ENCODE measurements at places on chromosomes 7 and 10.

- no peaks in the 10 kb centered on the region for H3K36me3 ChIP-seq
- H3K4me3 ChIP-seq, result no peak overlapping the region
- H3K4me1 ChIP-seq, result peaks cover 11% of the 10 kb centered on the region
- no peak for DNase-seq
These were observed 107.9 kb downstream of the JCAD start for GRCh38 chr10:29951441-29951931.

GRCh38 chr10:22366435-22366703, 21.1 kb downstream of the SPAG6 start:
- DNase-seq, result no peak
- no peak overlapping the region for H3K27ac ChIP-seq
- no peak overlapping the region for H3K4me3 ChIP-seq
- no peaks in the 10 kb centered on the region for H3K4me1 ChIP-seq

DNA sequence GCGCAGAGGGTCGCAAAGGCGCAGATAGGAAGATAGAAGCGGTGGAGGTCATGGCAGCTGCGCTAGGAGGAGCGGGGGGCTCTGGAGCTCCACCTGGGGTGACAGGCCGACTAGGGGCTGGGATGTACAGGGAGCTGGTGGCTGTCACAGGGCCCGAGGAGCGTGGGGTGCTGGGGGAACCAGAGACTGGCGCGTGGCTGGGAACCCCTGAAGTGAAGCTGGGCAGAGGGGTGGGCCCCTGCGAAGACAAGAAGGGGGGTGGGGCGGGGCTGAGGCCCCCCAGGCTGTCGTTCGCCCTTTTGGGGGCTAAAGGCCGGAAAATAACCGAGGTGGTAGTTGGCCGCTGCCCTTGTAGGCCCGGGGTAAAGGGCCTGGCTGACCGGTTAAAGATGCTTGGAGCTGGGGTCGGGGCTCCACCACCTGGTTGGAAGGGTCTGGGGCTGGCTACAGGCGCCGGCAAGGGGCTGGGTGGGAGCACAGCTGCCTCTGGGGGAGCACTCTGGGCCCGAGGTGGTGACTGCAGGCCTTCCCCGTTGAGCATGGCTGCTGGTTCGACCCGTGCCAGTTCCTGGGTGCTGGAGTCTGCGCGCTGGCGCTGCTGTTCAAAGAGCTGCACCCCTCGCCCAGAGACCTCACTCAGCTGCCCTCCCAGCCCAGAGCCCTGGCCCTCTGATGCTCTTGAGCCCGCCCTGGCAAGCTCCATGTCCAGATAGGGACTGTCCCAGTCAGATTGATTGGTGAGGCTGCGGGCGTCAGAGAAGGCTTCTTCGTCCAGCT, 6.8 kb upstream of the MYOZ1 start:
- H3K4me1 ChIP-seq, result 0 out of 2 replicates have a peak, but pooled peaks cover 4% of the 10 kb centered on the region
- peak; percentile 70 for DNase-seq
- peak overlapping the region; percentile 79 for H3K4me3 ChIP-seq
- H3K27me3 ChIP-seq, result no peaks in the 10 kb centered on the region
- H3K27ac ChIP-seq, result peak overlapping the region; percentile 81
- H3K36me3 ChIP-seq, result no peaks in the 10 kb centered on the region

GRCh38 chr10:122981066-122981464, 864 bp downstream of the PSTK start:
- H3K4me3 ChIP-seq, result peak overlapping the region; percentile 76
- peaks cover 6% of the 10 kb centered on the region for H3K36me3 ChIP-seq
- H3K4me1 ChIP-seq, result peaks cover 4% of the 10 kb centered on the region
- H3K27me3 ChIP-seq, result no peaks in the 10 kb centered on the region
- peak overlapping the region; percentile 86 for H3K27ac ChIP-seq

- no peak overlapping the region for H3K4me3 ChIP-seq
- H3K27me3 ChIP-seq, result no peaks in the 10 kb centered on the region
- DNase-seq, result no peak
These were observed 35.9 kb downstream of the NDUFB2 start for GRCh38 chr7:140732416-140732815.

Measured in SK-N-SH (cell line).